Fibroblast of skin of left biceps (primary cell): ENCODE measurements at places on chromosomes 7 and 10.

- DNase-seq = no peak
Observed at GRCh38 chr7:137572056-137572784, 228.7 kb upstream of the PTN start.

GRCh38 chr10:119007211-119007574 lies 22.3 kb upstream of the NANOS1 start:
- DNase-seq = no peak

DNA sequence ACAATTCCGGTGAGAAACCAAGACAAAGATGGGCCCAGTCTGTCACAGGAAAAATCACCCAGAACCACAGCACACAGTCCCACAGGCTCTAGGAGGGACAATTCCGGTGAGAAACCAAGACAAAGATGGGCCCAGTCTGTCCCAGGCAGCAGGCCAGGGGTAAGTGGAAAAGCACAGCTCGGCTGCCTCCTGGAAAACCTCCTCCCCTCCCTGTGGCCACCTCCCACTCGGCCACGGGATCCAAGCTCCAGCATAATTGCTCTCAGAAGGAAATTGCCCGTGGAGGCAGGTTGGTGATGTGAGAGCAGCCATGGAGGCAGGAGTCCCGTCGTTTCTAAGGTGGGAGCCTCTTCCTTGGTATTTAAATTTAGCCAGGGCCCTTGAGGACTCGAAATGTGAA lies 95.7 kb downstream of the PLXNA4 start:
- no peak for DNase-seq

GRCh38 chr7:2032030-2032875 lies 200.5 kb downstream of the MAD1L1 start:
- DNase-seq = no peak

GRCh38 chr10:6563075-6563474 lies 17.0 kb downstream of the PRKCQ start:
- DNase-seq = no peak

- DNase-seq = no peak
Observed at GRCh38 chr7:10696064-10696463, 277.6 kb upstream of the PHF14 start.

- no peak for DNase-seq
Observed at GRCh38 chr10:89173075-89173474, 34.0 kb downstream of the CH25H start.

GRCh38 chr7:140294454-140294853 lies 103.9 kb downstream of the SLC37A3 start:
- DNase-seq = no peak

DNA sequence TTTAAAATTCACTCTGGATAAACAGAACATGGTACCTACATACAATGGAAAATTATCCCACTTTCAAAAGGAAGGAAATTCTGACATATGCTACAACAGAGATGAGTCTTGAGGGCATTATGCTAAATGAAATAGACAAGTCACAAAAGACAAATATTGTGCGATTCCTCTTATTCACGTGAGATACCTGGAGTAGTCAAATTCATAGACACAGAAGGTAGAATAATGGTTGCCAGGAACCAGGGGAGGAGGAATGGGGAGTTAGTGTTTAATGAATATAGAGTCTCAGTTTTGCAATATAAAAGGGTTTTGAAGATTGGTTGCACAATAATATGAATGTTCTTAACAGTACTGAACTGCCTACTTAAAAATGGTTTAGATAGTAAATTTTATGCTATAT lies 69.8 kb upstream of the WAC start:
- DNase-seq = no peak

DNA sequence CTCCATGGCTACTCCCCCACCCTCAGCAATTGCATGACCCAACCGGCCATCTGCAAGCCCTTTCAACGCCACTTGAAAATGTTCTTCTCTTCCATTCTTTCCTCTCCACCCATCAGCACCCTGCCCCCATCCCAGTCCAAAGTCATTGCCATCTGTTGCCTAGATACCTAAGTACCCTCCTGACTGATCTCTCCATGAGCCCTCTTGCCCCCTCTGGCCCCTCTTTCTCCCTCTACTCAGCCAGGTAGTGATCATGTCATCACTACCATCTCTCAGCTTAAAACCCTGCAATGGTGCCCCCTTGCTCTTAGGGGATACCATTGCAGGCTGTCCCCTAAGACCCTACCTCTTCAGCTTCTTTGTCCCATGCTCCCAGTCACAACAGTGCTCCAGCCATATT lies 30.5 kb upstream of the BTRC start:
- DNase-seq = no peak

- DNase-seq = no peak
Observed at GRCh38 chr7:26937939-26938623, 73.7 kb upstream of the SKAP2 start.

GRCh38 chr7:99006739-99007424 lies 128.6 kb downstream of the TRRAP start:
- DNase-seq = no peak

DNA sequence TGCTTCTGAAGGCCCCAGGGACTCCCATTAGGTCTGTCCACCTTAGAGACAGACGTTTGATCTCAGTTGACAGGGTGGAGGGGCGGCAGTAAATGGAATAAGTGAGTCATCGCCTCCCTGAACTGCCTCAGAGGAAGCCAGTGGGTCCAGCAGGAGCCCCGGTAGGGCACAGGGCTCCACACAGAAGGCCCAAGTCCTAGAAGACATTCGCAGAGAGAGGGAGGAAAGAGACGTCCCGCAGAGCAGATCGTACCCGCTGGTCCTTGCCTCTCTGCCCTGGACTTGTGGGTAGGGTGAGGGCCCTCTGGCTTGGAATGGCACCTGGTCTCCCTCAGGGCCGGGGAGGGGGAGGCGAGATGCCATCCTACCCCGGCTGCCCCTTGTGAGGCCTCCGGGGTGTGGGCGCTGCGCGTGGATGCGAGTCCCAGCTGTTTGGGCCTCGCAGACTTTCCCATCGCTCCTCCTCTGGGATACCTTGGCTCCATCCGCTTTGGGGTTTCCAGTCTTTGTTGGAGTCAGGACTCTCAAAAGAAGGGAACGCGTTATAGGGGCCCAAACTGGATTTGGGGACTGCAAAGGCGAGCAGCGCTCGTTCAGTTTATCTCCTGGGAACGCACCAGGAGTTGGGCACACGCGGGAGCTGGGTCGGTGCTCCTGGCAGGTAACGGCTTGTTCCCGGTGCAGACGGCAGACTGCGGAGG lies 5.1 kb downstream of the TLX1 start:
- DNase-seq = no peak
